ENCODE measurements at places on chromosomes 2 and 18.
A peak's percentile ranks its signal among the peaks of the same experiment; 100 is the strongest.

DNA sequence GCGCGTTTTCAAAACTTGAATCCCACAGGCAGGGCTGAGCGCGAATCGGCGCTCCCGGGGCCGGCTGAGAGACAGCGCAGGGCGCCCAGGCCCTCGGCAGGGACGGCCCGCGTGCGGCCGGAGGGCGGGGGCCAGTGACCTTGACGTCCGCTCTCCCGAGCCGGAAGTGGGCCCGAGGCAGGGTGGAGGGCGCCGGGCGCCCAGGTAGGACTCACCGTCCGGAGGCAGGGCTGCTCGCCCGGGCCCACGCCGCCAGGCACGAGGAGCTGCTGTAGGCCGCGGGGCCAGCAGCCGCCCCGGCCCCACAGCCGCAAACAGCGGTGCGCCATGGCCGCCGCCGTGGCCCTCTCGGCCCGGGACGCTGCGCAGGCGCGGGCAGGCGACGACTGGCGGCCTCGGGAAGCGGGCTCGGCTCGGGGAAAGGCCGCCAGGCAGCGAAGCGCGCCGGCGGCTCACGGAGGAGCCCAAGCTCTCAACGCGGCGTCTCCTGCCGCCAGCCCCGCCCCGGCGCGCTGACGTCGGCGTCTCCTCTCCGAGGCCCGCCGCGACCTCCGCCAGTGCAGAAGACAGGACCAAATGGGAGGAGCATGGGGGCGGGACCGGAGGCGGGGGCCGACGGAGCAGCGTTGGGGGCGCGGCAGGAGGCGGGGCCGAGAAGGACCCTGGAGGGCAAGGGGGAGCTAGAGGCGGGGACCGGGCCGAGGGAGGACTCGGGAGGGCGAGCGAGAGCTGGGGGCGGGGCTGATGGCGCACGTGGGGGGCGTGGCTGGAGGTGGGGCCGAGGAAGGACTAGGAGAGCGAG is at the start of gene AFG3L2:
Gene AFG3L2, minus strand, starts transcription at position 474 of the 802 bp plus-strand sequence. Its CDS starts 145 bp downstream, at position 329.
- peak; percentile 100 for DNase-seq

- no peak for DNase-seq
These were observed 9.9 kb downstream of the TMEM37 start for GRCh38 chr2:119441376-119442225.

DNA sequence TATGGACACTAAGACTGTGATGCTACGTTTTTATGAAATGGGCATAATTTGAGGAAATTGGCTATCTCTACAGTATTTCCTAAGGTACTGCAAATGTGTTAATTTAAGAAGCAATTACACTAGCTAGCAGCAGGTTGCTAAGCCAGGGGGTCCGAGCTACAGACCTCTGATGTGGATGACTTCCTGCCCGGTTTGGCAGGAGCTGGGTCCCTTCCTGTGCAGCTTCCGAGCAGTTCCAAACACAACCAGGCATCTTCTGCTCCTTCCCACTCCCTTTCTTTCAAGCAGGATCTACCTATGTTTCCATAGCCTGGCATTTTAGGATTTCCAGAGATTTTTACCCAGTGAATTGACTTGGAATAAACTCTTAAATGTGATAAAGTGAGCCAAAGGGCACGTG is 55.7 kb downstream of the SCN2A start:
- DNase-seq = no peak

- DNase-seq = peak; percentile 7
These were observed 73.6 kb downstream of the CD226 start for GRCh38 chr18:69874058-69874457.

DNA sequence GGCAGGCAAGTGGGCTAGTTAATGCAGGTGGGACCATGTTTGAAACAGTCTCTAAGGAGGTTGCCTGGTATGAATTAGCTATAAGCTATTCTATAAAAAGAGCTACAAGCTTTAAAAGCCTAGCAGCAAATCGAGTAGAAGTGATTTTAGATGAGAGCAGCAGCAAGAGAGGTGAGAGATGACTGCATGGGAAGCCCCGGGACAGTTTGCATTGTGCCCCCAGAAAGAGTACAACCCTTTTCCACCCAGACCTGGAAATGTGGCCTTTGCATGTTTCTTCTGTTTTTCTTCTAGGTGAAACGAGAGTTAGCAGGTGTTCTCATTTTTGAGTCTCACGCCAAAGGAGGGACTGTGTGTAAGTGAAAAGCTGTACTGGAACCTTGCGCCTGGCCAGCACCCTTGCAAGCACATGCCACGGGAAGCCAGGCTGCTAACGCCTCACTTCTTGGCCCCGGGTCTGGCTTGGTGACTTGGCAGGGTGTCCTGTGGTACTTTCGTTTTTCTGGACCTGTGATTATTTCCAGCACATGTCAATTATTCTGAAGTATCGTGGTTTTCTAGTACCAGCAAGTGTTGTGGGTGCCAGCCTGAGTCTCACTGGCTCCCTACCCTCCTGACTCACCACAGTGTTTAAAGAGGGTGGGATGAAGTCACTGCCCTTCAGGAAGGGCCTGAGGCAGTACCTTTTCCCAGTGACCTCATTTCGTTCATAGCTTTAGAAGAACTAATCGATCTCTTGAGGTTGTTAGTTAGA is 90.3 kb upstream of the MAP3K20 start:
- peak; percentile 88 for DNase-seq

GRCh38 chr18:75089748-75090327 is 119.1 kb downstream of the PTGR3 start:
- DNase-seq = no peak

DNA sequence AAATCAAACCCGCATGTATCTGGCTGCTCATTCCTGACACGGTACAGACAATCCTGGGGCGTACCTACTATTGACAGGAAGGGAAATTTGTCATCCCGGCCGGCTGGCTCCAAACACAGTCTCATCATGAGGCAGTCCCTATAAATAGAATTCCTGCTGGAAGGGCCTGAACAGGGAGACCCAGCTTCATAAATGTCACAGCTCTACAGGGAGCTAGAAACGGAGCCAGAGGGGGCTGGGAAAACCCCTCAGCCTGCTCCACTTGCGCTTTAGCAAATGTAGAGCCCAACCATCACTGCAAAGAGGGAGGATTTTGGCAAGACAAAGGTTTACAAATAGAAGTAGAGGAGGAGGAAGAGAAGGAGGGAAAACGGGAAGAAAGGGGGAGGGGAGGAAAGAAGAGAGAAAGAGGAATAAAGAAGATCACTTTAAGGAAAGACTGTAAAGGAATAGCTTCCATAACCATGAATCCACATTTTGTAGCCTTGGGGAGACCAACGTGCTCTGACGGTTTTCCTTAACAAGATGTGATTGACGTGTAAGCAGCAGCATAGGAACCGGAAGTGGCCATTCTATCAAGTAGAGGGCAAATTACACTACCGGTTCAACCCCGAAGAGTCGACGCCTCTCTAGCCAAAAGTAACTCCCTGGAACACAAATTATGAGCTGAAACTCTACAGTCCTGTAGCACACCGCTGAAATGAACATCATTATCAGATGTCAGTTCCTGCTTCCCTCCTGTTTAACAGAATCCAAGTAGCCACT is 56.8 kb upstream of the TTN start:
- peak; percentile 60 for DNase-seq

DNA sequence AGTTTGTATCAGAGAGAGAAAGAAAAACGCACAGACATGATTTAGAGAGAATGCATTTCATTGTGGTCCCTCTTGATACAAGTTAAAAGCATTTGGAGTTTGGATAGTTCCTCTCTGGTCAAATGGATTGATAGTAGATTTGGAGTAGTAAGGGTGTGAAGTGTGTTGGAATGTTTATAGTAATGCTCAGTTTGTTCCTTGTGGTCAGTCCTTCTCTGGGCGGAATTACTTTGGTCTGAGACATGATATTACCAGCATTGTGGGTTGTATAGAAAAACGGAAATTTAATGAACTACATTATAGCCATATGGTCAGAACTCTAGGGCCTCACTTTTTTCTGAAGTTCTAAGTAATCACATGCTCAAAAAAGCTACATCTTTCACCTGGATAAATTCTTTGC is 178.9 kb downstream of the AGAP1 start:
- DNase-seq = no peak

DNA sequence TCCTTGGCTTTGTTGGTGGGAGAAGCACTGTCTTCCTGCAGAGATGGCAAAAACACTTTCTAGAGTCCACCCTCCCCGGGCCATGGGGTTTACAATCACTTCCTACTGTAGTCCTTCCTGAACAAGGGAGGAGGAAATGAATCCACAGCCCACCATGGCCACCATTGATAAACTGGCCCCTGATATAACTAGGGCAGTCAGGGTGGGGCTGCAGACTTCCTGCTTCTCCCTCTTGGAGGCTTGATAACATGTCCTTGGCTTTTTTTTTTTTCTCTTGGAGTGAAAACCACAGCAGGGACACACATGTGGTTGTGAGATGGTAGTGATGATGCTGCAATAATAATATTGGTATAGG is 437.8 kb downstream of the ZNF521 start:
- DNase-seq = no peak

DNA sequence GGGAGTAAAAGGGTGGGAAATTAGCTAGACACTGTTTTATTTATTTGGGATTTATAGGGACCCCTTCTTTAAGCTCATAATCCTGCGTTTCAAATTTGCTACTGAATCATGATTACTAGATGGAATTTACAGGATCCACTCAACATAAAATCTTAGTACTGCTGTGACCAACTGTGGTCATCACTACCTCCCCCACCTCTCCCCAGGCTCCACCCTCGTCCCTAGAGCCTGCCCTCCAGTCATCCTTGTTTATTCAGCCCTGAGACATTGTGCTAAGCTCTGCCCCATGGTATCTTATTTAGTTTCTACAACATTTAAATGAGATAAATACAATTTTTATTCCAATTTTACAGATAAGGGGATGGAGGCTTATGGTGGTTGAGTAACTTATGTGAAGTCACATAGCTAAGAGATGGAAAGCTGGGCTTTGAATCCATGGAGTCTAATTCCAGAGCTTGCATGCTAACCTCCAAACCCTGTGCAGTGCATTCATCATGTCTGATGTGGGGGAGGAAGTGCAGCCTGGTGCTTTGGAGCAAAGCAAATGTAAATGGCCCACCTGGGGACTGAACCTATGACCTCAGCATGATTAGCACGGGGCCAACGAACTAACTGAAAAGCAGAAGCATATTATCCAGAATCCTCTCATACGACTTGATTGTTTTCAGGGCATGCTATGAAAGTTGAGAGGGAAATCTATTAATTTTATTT is 502.4 kb downstream of the TMEM182 start:
- DNase-seq = no peak

- DNase-seq = no peak
These were observed 977.3 kb upstream of the ACVR2A start for GRCh38 chr2:146867477-146867986.

DNA sequence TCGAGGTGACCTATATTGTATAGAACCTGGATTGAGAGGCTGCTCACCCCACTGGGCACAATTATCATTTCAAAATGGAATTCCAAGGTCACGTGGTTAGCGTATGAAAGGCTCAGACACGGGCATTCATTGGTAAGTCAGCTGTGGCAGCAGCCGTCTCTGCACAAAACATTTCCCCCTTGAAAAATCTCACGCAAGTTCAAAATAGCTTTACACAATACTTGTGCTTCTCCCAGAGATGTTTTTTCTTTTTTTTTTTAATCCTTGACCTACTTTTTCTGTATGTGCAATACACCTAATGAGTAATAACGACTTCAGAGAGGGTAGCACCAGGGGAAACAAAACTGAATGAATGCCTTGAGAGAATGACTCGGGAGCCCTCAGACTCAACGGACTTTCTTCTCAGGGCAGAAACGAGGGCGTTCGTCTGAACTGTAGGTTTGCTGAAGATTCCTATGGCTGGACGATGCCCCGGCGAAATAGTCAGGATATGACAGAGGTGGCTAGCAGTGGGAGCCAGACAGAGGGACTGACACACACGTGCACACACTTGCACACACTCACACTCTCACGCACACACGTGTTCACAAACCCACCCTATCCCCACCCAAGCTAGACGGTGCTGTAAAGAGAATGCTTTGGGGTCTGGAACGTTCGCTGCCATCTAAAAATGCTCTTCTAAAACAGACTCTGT is 77.8 kb downstream of the PDCL3 start:
- DNase-seq = no peak

DNA sequence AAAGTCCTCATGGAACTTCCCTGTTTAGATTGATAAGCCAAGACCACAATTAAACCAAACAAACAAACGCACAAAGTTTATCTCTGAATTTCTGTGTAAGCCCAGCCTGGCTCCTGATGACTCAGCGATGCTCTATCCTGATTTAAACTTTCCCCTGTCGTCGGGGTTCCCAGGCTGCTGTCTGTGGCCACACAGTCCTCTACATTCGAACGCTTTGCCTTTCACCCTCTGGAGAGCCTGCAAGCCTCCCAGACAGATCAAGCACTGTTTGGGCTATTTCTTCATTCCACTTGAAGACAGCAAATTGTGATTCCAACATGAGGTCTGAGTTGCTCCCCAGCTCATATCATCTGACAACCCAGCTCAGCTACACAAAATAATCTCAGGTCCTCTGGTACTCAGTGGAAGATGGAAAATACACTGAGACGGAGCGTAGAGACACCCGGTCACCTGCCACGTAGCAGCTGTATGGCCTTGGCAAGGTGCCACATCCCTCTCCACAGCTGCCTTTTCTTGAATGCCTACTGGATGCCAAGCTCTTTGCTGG is 51.2 kb downstream of the CYRIA start:
- DNase-seq = no peak

- peak; percentile 84 for DNase-seq
These were observed 46.2 kb downstream of the MEIS1 start for GRCh38 chr2:66481100-66481549.

GRCh38 chr2:223072826-223073225 is 20.8 kb downstream of the KCNE4 start:
- no peak for DNase-seq

DNA sequence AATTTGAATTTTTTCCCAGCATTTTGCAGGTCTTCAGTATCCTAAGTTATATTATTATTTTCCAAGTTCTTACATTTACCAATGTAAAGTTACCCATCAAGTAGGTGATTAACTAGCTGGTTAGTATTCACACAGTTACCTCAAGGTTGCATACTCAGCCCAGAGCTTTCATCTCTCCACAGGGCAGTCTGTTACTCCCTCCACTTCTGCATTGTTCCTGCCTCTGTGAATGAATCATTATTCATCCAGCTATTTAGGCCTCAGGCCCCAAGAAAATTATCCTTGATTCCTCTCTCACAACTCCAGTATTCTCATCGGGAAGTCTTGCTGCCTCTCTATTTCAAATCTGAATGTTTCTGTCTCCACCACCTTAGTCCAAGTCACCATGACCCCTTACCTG is 92.2 kb downstream of the SMC6 start:
- no peak for DNase-seq

DNA sequence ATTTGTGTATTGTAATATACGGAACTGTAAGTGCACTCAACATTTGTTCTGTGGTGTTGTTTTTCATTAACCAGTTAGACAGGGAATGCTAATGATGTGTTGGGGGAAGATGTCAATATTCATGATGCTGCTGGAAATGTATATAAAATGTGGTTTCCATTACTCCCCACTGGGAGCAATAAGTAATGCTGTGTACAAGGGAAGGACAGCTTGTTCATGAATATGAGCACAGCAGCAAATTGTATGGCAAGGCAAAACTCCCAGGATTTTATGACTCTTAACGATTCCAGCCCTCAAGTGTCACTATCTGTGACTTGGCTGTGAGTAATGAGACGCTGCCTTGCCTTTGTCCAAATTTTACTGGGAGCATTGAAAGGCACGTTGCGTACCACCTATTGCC is 312.4 kb upstream of the DDX18 start:
- no peak for DNase-seq
